RWPE1 (cell line): ENCODE measurements at places on chromosomes 3 and 15.

DNA sequence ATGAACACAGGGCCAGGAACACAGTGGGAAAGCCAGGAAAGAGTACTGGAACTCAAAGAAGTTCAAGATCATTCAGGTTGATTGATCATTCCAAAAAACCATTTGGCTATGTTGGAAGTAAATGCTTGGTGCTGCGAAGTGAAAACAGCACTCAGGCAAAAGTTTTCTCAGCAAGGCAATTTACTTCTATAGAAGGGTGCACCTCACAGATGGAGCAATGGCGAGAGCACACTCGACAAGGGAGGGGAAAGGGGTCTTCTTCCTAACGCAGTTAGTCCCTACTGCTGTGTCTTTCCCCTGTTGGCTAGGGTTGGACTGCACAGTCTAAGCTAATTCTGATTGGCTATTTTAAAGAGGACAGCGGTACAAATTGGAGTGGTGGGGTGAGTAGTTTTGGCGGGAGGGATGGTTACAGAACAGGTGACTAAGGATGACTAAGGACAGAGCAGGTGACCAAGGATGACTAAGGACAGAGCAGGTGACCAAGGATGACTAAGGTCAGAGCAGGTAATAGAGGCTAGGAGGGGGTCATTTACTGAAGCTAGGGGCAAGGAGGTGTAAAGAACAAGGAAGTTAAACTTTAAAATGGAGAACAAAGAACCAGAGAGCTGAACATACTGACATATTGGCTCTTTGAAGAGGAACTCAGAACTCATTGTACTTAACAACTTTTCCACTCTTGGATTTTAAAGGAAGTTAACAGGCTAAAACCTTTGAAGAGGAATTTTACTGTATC lies 43.3 kb downstream of the HOMER2 start:
- DNase-seq, result no peak

DNA sequence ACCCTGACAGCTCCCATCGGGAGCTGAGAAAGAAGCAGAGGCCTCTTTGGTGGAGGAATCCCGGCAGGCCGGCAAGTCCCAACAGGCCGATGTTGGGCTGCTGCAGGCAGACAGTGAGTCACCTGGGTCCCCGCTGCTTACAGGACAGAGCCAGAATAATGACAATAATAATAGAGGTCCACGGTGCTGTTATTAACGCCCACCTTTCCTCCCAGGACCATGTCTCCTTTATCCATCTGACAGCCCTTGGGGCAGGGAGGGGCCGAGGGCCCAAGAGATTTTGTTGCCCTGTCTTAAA lies 29.3 kb upstream of the MAGEF1 start:
- DNase-seq, result peak; percentile 89

GRCh38 chr3:184740509-184741258 lies 28.8 kb upstream of the MAGEF1 start:
- peak; percentile 84 for DNase-seq

GRCh38 chr3:159620873-159621272 lies 367.8 kb upstream of the IL12A start:
- DNase-seq, result peak; percentile 89

DNA sequence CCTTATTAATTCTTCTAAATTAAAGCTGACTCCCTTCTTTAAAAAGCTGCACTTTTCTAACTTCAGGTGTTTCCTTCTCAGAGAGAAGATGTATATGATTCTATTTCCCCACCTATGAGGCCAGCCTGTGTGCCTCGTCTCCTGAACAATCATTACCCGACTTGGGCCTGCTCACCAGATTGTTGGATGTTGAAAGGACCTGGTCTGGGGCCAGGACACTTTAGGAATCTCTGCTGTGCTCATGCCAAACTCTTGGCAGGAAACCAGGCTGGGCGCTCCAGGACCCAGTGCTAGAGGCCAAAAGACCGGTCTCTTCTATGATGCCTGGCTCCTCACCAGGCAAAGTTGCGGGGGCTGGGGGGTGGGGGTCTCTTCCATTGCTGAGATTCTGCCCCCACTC lies 16.9 kb upstream of the LRRC31 start:
- no peak for DNase-seq

- DNase-seq, result no peak
These were observed 33.0 kb upstream of the EPHB1 start for GRCh38 chr3:134762016-134762415.

- no peak for DNase-seq
These were observed 31.2 kb upstream of the USP3 start for GRCh38 chr15:63473007-63473748.

DNA sequence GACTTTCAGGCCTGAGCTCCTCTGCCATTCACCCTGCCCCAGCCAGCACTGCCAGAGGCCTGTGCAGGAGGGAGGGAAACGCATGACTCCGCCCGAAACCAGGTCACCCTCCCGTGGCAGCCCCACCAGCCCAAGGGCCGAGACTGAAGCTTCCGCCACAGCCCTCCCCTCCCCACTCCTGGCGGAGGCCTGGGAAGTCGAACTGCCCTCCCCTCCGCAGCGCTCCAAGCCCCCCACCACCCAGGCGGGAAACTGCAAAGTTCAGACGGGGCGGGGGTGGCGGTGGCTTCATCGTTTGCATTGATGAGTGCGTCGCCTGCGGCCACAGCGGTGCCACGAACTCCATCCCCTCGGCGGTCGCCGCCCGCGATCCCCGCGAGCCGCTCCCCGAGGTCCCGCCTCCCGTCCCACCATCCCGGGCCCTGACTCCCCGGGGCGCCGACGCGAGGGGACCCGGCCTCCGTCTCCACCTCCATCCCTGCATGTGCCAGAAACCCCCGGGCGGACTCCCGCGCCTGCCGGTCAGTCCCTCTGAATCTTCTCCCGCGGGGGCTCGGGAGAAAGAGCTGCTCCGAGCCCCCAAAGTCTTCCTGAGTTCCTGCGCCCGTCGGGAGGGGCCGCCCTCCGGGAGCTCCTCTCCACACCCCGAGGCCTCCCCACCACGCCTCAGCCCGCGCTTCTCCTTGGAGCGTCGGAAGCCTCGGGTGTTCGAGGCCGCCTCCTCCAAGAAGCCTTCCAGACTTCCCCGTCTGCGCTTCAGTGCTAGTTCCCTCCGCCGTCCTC lies 698 bp downstream of the MELTF start:
- no peak for DNase-seq

GRCh38 chr15:52021128-52021671 lies 2.2 kb downstream of the MAPK6 start:
- peak; percentile 89 for DNase-seq

GRCh38 chr3:155076888-155077287 lies 3.2 kb upstream of the MME start:
- DNase-seq, result no peak

DNA sequence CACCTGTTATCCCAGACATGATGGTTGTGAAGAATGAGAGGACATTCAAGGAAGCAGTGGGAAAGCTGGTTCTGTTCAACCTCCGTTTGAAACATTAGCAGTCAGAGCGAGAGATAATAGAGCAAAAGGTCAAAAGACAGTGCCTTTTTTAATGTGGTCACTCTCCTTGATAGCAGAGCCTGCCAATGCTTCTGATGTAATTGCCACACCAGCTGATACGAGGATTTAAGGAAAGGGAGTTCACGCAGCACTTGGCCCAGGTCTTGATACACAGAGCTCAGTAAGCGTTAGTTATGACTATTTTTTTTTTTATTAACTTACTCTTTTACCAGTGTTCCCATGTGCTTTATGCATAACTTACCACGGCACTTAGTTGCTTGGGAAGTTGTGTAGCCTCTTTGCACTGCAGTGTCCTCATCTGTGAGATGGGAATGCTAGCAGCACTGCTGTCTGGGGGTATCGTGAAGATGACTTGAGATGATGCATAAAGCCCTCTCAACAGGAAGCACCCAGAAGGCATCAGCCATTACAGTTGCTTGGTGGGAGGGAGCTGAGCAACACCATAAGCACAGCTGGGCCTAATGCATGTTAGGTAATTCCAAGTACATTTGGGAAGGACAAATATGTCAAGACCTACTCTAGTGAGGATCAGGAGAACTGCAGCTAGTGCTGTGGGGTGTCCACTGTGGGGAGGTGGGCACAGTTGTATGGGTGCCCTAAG lies 123.3 kb upstream of the RASGRP1 start:
- no peak for DNase-seq

- DNase-seq, result peak; percentile 71
These were observed 626 bp upstream of the PTPRG start for GRCh38 chr3:61560517-61561373.

GRCh38 chr15:25510146-25510545 lies 71.3 kb upstream of the UBE3A start:
- DNase-seq, result no peak

DNA sequence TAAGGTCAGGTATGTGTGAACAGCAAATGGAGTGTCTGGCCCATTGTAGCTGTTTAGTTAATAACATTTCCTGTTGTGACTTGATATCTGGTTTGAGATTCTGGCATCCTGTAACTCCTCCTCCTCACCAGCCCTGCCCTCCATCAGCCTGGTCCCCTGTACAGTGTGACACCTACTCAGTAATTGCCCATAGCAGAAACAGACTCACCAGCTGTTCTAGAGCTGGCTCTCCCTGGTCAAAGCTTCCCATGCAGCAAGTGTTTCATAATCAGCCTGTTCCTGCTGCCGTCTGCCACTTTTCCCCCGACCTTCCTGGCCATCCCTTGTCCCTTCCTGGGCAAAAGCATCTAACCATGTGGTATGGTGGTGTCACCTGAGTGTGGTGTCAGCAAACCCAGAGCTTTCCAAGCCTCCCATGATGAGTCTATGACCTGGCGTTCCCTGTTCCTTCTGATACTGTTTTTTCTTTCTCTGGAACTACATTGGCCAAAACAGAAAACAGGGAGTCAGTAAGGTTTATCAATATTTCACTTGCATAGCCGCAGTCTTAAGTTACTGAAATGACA lies 55.4 kb downstream of the B3GALNT1 start:
- DNase-seq, result no peak

- DNase-seq, result peak; percentile 78
These were observed 20.7 kb downstream of the SHF start for GRCh38 chr15:45166834-45167630.

GRCh38 chr3:13411186-13411860 lies 8.8 kb downstream of the NUP210 start:
- no peak for DNase-seq

DNA sequence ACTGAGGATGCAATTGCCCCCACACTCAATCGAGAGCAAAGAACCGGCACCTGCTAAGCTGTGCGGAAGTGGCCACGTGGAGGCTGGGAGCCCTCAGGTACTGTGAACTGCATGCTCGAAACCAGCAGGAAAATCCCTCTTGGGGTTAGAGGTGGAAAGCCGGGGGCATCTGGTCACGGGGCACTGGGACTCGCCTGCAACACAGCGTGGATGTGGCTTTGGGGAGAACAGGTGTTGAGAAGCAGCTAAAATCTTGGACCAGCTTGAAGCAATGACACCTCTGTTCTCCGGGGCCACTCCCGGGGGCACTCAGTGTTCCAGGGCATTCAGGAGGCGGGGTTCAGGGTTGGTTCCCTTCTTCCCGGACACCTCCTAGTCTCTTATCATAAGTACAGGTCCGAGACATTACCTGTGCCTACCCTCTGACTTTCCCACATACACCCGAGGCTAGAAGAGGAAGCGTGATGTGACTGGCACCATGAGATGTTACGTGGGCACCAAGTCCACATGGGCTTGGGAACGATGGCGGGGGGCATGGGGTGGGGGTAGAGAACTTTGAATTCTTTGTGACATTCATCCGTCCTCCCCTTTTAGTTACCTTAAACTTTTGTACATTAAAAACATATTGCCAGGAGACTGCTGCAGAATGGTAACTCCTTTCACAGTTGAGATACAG lies 172.0 kb downstream of the ADAMTS17 start:
- DNase-seq, result no peak

- no peak for DNase-seq
These were observed 202.1 kb downstream of the TBL1XR1 start for GRCh38 chr3:176994891-176995781.

DNA sequence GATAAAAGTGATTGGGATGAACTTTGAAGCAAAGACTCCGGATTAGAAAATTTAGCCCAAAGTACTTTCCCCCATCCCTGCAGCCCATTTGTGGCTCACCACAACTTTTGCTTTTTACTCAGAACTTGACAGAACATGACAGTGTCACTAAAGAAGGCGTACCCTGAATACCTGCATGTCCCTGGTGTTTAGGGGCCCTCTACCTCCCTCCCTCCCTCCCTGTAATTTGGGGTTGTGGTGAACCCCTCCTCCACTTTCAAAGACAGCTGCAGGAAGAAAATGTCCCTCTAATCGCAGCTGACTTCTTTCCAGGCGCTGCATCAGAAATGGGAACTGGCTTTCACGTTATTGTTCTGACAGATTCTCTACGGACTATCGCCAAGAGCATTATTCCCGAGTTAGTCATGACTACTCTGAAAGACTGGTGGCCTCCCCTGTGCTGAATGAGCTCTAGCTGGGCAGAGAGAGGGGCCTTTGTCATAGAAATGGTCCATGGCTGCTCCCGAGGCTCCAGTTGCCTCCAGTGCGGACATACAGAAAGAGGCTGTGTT lies 93.2 kb upstream of the ARHGEF3 start:
- no peak for DNase-seq

DNA sequence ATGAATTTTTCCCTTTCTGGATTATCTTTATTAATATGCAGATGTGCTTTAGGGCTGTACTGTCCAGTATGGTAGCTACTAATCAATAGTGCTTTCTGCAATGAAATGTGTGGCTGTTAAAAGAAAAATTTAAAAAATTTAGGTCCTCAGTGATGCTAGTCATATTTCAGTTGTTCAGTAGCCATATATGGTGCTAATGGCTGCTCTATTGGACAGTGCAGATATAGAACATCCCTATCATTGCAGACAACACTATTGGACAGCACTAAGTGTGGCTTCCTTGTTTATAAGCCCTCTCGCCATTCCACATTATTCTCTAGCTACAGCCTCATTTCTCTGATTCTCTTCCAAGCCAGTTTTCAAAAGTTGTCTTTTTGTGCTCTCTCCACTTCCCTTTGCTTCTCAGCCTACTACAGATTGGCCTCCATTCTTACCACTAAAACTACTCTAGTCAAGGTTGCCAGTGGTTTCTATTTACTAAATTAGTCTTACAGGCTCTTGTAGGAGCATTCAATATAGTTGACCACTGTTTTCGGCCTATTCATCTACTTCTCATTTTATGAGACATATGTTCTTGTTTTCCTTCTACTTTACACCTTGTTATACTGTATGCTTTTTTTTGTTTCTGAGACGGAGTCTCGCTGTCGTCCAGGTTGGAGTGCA lies 9.5 kb downstream of the MAPK6 start:
- no peak for DNase-seq

DNA sequence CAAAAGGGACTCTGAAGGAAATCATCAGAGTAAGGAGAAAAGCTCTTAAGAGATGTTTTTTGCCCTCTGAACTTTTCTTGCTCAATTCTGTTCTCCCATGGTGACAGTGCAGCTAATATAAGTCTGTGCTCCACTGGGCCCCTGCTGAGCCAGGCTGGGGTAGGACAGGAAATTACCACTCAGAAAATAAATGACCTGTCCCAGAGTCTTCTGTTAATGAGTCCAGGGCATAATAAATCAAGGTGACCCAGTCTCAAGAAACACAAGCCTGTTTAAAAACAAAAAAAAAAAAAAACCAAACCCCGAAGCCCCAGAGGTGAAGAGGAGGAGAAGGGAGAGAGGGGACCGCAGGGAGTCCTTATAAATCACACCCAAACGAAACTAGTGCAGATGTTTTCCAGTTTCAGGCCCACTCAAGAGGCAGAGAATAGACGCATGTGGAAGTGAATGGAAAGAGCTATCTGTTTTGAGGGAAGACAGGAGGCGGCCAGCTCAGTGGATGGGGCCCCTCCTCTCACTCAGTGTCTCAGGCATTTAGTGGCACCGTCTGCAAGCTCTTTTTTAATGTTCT lies 59.8 kb upstream of the BOC start:
- no peak for DNase-seq
